ENCODE measurements at places on chromosomes 1 and 21.

DNA sequence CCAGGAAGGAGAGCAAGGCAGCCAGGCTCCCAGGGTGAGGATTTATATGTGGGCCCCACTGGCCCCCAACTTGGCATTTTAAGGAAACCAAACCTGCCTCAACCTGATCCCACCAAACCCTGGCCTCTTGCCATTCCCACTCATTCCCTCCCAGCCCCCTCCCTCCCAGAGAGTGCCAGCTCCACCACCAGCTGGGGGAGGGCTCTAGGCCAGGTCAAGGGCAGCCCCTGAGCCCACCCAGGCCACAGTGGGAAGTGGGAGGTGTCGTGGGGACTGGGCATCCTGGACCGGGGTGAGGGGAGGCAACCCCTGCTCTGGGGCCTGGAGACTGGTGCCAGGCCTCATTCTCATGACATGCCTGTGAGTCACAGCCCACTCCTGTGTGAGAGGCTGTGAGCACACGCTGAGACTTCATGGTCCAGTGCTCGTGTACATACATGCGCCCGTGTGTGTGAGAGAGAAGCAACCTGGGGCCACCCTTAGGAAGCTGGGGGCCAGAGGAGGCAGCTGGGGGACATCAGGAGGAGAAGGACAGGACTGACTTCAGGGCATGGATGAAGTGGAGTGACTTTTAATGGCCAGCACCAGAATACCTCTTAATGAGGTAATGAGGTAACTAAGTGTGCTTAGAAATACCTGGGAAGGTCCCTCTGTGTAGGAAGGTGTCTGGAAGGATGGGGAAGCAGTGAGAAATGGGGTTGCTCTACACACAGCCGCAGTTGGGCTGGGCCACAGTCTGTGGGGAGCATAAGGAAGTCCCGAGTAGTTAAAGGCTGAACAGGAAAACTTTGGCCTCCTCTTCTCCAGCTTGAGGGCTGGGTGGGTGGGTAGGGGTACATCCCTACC lies at the start of gene S100A2:
TSS of gene S100A2 (minus strand) at position 316 of the 846 bp plus-strand sequence. CDS start 1,967 bp downstream, outside the sequence.
- DNase-seq, result no peak

GRCh38 chr1:187617776-187618175 lies 789.0 kb downstream of the PLA2G4A start:
- DNase-seq, result no peak

GRCh38 chr1:15347182-15347581 lies 62.5 kb upstream of the EFHD2 start:
- DNase-seq, result no peak

DNA sequence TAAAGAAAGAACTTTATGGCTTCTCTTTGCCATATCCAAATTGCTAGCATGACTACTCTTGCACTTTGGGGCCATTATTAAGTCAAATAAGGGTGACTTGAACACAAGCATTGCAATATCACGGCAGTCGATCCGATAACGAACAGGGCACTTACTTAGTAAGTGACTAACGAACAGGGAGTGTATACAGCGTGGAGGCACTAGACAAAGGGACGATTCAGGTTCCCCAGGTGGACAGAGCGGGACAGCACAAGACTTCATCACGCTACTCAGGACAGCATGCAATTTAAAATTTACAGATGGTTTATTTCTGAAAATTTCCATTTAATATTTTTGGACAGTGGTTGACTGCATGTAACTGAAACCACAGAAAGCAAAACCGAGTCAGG lies 5.4 kb upstream of the PITHD1 start:
- DNase-seq, result no peak

GRCh38 chr1:67612788-67613241 lies 72.2 kb upstream of the GADD45A start:
- DNase-seq, result no peak

GRCh38 chr1:171645553-171646248 lies 6.8 kb downstream of the MYOC start:
- no peak for DNase-seq

DNA sequence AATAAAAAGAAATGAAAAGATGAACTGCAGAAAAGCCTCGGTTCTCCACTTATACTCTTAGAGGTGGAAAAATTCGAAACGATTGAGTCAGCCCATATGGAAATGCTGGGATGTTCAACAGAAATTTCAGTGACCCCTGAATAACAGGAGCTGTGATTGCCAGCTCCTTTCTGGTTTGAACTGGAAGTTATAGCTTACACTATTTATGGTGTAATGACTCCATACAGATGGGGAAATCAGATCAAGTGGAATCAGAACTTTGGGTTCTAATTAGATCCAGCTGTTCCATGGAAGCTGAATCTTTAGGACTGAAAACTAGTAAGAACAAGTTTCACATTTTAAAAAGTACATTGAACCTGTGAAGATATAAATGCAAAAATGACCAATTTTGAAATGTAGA lies 569.3 kb upstream of the ZRANB2 start:
- no peak for DNase-seq

GRCh38 chr1:85258536-85259117 lies 835 bp downstream of the C1orf52 start:
- DNase-seq, result no peak

- no peak for DNase-seq
These were observed 167.9 kb upstream of the ZC3H12A start for GRCh38 chr1:37306461-37306860.

GRCh38 chr1:41716188-41717130 lies 202.3 kb downstream of the HIVEP3 start:
- DNase-seq, result no peak

DNA sequence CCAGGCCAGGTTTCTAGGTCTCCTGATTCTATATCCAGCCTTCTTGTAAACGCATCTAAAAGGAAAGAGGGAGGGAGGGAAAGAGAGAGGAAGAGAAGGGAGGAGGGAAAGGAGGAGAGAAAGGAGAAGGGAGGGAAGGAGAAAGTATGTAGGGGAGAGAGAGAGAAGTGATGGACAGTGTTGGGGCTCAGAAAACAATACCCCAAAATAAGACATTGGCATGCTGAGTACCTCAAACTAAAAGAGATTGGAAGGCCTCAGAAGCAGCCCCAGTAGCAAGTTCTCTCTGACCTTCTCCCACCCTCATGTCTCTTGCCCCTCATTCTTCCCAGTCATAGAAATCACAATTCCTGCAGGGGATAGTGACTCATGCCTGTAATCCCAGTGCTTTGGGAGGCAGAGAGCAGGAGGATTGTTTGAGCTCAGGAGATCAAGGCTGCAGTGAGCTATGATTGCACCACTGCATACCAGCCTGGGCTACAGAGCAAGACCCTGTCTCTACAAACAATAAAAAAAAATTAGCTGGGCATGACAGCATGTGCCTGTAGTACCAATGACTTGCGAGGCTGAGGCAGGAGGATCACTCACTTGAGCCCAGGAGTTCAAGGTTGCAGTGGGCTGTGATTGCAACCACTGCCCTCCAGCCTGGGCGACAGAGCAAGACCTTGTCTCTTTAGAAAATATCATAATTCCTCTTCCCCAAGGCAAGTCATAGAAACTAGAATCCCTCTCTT lies 51.2 kb downstream of the DNTTIP2 start:
- no peak for DNase-seq

GRCh38 chr1:196078691-196079090 lies 529.5 kb downstream of the KCNT2 start:
- DNase-seq, result no peak
